ENCODE measurements at places on chromosomes 12 and 14.

GRCh38 chr14:69037790-69038454 lies 58.8 kb upstream of the ACTN1 start:
- DNase-seq, result no peak

DNA sequence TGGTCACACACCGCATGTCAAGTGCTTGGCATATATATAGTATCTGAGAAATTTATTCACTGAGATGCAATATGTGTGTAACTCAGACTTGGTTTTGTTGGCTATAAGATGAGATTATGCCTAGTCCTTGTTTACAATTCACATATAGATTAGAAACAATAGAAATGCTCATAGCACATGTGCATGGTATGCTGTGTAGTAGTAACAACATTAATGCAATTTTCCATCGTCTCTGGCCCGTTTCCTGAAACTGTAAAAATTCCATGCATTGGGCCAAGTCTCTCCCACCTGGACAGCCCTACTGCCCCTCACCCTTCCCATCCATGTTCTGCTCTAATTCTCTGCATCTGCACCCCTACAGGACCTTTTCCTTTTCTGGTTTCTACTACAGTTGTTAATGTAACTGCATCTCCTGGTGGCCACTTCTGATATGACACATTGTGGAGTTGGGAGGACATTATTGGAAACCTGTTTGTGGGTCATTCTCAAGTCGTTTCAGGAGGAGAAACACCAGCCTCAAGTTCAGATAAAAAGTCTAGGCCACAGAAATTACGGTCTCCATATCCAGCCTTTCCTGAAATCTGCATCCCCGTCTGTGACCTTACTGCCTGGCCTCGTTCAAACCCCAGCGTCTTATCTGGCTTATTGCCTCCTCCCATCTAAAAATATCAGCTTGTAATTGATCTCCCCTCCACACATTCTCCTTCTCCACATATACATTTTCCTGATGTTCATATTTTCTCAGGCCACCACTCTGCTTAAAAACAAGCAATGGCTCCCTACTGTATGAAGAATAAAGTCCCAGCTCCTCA lies 37.5 kb downstream of the EMP1 start:
- peak; percentile 48 for DNase-seq

DNA sequence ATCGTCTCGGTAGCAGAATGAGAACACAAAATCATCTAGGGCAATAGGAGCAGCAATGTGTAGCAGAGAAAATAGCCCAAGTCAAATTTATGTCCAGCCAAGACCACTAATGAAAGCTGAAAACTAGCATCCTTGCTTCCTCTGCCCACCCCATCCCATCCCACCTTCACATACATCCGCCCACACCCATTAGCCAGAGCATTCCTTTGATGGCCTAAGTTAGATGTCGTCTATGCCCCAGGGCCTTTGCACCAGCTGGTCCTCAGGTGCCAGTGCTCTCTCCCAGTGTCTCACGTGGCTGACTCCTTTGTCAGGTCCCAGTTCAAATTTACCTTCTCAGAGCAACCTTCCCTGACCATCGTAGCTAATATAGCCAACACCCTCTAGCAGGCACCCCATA lies 17.8 kb upstream of the PPP2R5C start:
- DNase-seq, result no peak

GRCh38 chr12:111488271-111488670 lies 82.5 kb downstream of the SH2B3 start:
- DNase-seq, result no peak

- DNase-seq, result peak; percentile 44
Observed at GRCh38 chr12:49201595-49202295, 12.9 kb upstream of the TUBA1A start.

DNA sequence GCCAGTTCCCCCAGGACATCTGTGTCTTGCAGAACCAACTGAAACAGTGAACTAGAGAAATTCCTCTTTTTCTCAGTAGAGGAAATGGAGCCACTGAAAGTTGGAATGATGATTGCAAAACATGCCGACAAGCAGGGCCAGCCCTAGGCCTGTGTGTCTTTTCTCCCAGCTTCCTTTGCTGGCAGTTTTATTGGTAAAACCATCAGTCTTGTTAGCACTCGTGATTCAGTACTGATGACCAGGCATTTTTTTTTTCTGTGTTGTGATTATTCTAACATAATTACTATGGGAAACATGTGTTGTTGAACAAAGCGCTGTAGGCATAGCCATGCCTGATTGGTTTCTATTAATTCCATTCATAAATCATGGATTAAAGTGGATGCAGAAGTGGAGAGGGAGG lies 620.7 kb downstream of the AACS start:
- DNase-seq, result no peak

- no peak for DNase-seq
Observed at GRCh38 chr12:66848967-66849366, 170.1 kb upstream of the GRIP1 start.

- no peak for DNase-seq
Observed at GRCh38 chr12:30166006-30166795, 382.5 kb upstream of the TMTC1 start.

- DNase-seq, result no peak
Observed at GRCh38 chr14:100834794-100835547, 9.1 kb downstream of the MEG3 start.

GRCh38 chr14:45253754-45254310 lies 830 bp upstream of the MIS18BP1 start:
- no peak for DNase-seq

GRCh38 chr14:95143808-95144620 lies 13.3 kb downstream of the DICER1 start:
- no peak for DNase-seq

DNA sequence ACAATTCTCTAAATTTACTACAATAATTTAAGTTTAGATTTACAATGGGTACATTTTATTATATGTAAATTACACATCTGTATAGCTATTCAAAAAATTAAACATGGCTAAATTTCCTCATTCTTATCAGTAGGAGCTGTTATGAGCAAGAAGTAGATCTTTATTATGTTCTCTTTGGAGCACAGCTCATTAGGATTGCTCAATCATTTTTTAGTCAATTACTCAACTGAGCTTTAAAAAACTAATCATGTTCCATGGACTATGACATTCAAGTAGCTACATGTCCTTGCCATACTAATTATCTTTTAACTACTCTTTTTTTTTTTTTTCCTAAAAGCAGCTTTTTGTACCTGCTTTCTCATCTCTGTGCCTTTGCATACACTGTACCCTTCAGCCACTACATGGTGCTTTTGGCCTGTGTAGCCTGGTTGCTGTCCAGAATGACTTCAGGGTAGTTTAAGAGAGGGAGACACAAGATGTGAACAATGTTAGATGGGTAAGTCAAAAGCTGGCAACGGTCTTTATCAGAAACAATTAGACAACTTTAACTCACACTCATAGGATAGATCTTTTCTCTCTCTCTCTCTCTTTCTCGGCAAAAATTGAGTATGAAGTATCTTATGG lies 69.0 kb downstream of the SSPN start:
- DNase-seq, result no peak

GRCh38 chr12:104138797-104139152 lies 765 bp upstream of the NFYB start:
- no peak for DNase-seq

- no peak for DNase-seq
Observed at GRCh38 chr12:77232045-77232444, 166.7 kb upstream of the E2F7 start.

GRCh38 chr12:130568501-130568900 lies 147.6 kb downstream of the RIMBP2 start:
- DNase-seq, result no peak

DNA sequence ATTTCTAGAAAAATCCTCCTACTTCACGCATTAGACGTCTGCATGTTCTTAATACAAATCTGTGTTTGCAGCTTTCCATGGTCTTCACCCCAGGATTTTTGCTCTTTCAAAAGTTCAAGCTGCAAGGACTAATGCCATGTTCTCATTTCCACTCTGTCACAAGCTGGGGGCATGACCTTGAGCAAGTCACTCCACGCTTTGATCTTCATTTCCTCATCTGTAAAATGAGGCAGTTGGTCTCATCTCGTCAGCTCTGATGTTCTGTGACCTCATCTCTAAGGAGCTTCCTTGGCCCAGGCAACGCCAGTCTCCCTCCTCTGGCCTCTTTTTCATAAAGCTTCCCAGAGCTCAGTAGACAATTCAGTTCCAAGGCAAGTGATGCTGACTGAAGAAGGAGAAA lies 18.8 kb upstream of the BMP4 start:
- no peak for DNase-seq

DNA sequence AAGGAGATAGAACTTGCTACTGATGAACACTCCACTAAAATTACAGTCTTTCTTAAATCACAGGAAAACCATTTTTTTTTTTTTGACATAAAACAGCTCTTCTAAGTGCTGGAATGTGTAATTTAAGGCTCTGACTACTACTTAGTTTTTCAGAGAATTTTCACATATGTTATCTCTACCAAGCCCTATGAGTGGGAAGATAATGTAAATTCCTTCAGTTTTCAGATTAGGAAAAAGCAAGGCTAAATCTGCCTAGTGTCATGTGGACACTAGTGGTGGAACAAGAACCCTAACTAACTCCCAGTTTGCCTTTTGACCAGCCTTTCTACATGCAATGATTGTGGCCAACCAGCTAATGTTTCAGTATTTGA lies 37.3 kb upstream of the CSRP2 start:
- no peak for DNase-seq

- peak; percentile 68 for DNase-seq
Observed at GRCh38 chr12:96401076-96401871, 1.0 kb upstream of the CDK17 start.

DNA sequence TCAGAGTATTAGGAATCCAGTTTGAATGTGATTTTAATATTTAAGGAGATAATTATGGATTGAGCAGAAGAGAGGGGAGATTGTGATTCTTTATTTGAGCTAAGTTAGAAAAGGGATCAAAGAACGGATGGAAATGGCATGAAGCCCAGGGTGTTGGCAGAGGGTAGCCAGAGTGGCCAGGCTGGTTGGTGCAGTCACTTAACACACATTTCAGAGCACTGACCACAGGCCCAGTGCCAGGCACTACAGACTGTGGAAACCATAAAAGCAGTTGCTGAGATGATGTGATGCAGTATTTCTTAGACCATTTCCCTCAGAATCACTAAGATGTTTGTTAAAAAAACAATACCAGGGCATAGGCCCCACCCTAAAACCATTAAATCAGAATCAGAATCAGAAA lies 167.7 kb upstream of the AMIGO2 start:
- no peak for DNase-seq

DNA sequence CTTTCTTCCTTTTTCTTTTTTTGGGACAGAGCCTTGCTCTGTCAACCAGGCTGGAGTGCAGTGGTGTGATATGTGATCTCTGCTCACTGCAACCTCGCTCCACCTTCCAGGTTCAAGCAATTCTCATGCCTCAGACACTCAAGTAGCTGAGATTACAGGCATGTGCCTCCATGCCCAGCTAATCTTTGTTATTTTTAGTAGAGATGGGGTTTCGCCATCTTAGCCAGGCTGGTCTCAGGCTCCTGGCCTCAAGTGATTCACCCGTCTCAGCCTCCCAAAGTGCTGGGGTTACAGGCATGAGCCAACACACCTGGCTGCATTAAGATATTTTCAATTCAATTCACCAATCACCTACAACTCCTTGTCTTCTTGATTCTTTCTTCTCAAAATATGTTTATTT lies 1046.5 kb downstream of the GALC start:
- DNase-seq, result no peak
